ENCODE measurements at places on chromosomes 5 and 9.
A peak's percentile ranks its signal among the peaks of the same experiment; 100 is the strongest.

DNA sequence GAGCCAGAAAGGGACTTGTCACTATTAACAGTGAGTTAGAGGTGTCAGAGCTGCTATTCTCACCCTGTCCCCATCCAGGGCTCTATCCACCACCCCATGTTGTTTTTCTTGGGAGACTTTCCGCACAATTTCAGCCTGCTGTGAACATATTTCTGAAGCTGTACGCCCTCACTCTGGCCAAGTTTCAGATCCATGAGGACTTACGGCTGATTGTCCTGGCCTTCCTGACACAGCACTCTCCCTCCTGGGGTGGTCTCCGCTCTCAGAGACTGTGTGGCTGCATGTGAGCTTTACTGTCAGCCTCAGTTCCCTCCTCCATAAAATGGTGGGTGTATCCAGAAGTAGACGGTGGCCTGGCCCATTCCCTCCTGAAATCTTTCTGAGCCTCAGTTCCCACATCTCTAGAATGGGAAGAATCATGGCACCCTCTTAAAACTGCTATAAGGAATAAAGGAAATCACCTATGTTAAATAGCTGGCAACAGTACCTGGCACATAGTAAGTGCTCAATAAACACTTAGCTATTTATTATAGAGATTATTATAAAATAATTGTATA is 804 bp upstream of the IL17B start:
- DNase-seq, result no peak

GRCh38 chr5:68872088-68872839 is 221.6 kb upstream of the SLC30A5 start:
- DNase-seq, result no peak

- no peak for DNase-seq
Observed at GRCh38 chr9:97534961-97535594, 33.6 kb downstream of the TMOD1 start.

DNA sequence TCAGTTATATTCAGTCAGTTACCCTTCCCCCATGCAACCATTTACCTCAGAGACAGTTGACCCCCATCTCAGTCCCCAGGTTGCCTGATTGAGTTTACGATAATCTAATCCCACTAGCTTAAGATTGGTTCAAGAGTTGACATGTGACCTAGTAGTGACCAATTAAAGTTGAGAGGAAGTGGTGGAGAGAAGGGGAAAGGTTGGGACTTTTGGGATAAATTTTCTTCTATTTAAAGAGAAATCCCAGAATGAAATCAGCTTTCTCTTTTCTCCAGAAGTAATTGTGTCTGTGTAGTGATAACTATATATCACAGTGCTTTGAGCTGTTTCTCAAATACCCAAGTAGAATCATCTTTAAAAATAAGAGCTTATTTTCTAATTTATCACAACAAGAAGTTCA is 396.7 kb upstream of the CLINT1 start:
- no peak for DNase-seq

DNA sequence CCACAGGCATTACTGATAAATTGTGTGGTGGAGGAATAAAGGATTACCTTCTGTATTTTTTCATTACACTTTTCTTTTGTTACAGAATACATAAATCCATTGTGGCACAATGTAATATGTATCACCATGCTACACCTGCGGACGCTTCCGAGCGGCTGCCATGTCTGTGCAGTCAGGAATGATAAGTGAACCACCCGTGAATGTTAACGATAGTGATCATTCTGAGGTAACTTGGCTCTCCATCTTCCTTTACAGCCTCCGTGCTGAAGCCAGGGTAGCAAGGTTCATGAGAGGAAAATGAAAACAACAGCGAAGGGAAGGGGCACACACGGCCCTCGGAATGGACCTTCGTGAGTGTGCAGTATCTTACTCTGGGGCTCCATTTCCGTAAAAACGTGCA is 161.2 kb downstream of the MAPKAP1 start:
- DNase-seq, result no peak

DNA sequence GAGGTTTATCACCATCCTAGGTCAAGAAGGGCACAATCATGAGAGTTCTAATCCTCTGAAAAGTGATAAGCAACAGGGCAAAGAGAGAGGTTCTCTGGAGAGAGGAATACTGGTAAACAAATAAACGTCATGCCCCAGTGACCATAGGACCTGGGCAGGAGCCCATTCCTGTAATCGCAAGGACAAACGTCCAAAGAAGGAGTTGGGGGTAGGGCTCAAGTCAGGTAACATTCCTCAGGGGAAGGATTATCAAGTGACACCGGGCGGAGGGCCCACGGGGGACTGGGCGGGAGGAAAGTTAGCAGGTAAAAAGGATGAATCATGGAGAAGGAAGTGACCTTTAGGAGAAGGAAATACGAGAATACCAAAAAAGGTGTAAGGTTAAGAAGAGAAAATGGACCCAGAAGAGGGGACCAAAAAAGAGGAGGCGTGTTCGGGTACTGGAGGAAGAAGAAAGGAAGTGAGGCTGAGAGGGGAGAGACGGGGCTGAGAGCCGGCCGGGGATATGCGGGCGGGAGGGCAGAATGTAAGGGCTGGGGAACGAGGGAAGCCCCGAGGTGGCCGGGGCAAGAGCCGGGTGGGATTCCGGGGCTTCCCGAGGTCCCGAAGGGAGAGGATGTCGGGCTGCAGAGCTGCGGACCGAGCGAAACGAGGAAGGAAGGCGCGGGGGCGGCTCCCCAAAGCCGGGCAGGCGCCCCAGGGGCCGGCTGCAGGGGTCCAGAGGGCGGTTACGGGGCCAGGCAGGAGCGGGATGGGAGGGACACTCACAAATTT is 583 bp downstream of the DIAPH1 start:
- peak; percentile 77 for DNase-seq

DNA sequence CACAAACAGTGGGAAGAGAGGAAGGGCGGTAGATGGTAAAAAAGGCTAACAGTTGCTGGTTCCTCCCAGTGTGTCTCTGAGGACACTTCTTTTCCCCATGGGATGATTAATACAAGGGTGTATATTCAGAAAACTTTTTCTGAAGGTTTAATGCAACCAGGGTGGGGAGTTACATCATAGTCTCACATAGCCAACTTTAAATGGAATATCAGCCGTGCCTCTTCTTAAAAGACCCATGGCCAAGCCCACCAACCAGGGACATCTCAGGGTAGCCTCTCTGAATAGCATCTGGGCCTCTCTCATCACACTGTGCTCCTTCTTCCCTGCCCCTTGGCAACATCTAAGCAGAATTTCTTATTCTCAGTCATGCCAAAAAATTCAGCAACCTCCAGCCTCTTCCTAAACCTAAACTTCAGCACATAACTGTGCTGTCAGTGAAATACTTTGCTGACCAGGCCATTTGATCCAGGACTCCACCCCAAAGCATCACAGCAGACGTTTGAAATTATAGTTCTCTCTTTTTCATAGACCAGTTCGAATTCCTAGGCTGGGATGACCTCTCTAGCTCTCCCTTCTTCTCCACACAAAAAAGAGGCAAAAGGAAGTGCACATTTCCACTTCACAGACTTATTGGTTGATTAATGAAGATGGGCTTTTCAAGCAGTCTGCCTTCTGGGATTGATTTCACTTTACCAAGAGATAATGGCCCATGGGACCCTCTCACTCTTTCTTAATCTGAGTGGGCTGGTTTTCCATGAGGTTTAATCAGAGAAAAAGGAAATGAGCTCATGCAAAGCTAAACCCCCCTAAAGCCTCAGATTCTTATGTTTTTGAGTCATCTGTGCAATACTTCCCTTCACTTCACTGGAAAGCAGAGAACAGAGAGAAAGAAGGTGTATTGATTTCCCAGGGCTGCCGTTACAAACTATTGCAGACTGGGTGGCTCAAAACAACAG is 85.1 kb upstream of the RAI14 start:
- DNase-seq, result no peak

GRCh38 chr5:1520791-1521453 is 2.8 kb downstream of the LPCAT1 start:
- DNase-seq, result no peak

DNA sequence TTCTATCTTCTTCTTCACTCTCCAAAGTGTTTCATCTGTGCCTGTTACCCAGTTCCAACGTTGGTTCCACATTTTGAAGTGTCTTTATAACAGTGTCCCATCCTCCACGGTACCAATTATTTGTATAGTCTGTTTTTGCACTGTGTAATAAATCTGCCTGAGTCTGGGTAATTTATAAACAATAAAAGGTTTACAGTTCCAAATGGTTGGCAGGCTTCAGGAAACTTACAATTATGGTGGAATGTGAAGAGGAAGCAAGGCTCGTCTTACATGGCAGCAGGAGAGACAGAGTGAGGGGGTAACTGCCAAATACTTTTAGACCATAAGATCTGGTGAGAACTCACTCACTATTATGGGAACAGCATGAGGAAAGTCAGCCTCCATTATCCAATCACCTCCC is 465.4 kb upstream of the CDH9 start:
- DNase-seq, result no peak

GRCh38 chr9:89935115-89935514 is 330.3 kb downstream of the GADD45G start:
- no peak for DNase-seq

DNA sequence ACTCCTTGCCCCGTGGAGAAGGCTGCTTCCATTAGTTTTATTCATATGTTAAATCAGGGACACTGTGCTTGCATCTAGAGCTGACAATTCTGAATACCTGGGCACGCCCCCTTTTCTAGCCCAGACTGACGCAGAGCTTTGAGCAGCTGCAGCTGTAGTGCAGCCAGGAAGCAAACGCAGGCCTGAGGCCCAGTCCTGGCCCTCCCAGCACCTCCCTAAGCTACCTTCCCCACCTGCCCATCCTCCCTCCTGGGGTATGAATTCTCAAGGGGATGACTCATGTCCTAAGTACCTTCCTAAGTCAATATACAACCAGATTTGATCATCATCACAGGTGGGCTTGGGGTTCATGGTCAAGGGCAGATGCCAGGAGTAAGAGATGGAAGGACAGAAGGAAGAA is 3.5 kb downstream of the PHF19 start:
- no peak for DNase-seq

GRCh38 chr9:35760651-35761050 is 6.6 kb upstream of the MSMP start:
- peak; percentile 37 for DNase-seq

GRCh38 chr5:56110646-56111403 is 116.1 kb upstream of the IL6ST start:
- no peak for DNase-seq

GRCh38 chr9:18255747-18256146 is 218.2 kb upstream of the ADAMTSL1 start:
- DNase-seq, result no peak

- no peak for DNase-seq
Observed at GRCh38 chr9:38681747-38682227, 38.1 kb downstream of the FAM240B start.

GRCh38 chr9:84320231-84320630 is 20.3 kb downstream of the SLC28A3 start:
- no peak for DNase-seq

DNA sequence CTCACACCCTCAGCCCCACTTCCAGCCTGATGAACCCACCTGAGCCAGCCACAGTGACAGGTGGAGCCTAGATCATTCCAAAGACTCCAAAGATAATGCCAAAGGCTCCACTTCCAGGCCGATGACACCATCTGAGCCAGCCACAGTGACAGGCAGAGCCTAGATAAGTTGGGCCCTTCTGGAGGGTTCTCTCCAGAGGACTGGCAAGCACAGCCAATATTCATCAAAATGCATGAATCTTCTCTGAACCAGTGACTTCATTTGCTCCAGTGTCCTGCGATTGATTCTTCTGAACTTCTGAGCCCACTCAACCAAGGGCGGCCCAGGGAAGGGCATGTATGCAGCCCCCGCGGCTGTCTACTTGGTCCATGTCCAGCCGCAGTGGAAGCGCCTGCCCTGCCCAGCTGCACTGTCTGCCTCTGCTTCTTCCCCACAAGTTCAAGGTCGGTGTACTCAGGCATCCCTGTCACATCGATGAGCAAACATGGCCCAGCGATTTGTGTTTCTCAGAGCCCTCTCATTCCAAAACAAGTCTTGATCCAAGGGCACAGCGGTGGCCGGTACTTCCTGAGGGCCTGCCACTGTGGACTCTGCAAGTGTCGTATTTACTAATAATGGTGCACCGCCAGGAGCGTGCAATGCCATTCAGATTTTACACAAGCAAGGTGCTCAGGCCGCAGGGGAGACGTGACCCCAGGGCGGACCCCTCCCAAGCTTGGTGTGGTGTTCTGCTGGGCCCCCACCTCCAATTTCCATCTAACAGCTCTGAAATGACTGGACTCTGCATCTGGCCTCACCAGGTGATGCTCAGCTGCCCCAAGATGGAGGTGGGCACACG is 107.0 kb downstream of the VAV2 start:
- DNase-seq, result no peak

DNA sequence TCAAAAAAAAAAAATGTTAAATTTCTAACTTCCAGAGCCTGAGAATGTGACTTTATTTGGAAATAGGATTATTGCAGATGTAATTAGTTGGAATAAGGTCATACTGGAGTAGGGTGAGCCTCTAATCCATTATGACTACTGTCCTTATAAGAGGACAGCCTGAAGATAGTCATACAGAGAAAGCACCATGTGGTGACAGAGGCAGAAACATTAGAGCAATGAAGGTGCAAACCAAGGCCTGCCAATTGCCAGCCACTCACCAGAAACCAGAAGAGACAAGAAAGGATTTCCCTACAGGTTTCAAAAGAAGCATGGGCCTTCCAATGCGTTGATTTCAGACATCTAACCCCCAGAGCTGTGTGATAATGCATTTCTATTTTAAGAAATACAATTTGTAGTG is 659.2 kb upstream of the CHD1 start:
- no peak for DNase-seq

GRCh38 chr5:55081541-55081940 is 20.9 kb upstream of the GZMA start:
- DNase-seq, result no peak

DNA sequence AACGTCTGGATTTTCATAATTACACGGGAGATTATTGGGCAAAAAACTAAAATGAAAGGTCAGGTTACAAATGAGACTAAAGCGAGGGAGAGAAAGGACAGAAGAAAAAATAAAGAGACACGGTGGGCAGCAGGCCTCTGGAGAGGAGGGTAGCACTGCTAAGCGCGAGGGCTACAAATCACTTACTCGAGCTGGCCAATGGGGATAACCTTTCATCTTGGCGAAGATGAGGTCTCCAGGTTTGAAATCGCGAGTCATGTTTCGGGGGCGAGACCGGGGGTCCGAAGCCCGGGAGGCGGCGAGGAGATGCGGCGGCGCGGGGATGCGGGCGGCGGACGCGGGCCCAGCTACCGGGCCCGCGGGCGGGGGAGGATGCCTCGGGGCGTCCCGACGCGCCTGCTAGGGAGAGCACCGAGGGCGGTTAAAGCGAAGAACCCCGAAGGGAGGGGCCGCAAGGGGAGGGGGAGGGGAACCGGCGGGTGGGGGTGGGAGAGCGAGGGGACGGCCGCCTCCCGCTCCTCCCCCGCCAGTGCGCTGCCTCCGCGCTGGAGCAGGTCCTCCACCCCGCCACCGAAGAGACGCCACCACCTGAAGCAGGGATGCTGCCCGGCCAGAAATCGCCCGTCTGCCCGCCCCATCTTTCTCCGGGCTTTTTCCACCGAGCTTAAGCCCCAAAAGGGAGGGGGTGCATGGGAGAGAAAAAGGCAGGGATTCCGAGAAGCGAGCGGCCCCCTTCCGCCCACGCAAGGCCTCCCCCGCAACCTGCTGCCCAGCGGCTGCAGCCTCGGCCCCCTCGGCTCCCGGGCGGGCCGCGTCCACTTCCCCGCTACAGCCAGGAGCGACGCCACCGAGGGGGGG is 610 bp downstream of the PSIP1 start:
- peak; percentile 73 for DNase-seq

GRCh38 chr9:91001146-91001611 is 199.6 kb downstream of the SYK start:
- no peak for DNase-seq
